Gastrocnemius medialis (tissue), 4 donors: ENCODE measurements at places on chromosomes 1 and 21. TPM values are rescaled to one million over a fixed set of nuclear protein-coding genes. Genes with fewer than 3 reads are reported as not detected.

TSEN15 gene
- 25.3 TPM for total RNA-seq

DNA sequence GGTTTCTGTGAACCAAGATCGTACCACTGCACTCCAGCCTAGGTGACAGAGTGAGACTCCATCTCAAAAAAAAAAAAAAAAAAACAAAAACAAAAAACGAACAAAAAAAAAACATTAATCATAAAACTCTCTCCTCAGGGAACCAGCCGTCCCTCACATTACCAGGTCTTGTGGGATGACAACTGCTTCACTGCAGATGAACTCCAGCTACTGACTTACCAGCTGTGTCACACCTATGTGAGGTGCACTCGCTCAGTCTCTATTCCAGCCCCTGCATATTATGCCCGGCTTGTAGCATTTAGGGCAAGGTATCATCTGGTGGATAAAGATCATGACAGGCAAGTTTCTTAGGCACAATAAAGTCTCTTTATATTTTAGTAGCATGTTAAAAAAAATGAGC, 32.3 kb upstream of the AGO1 start:
- no peak overlapping the region for H3K27ac ChIP-seq
- H3K4me1 ChIP-seq, result peaks cover 21% of the 10 kb centered on the region
- no peak for DNase-seq
- H3K27me3 ChIP-seq, result no peaks in the 10 kb centered on the region
- no peak overlapping the region for H3K4me3 ChIP-seq
- H3K36me3 ChIP-seq, result peaks cover 39% of the 10 kb centered on the region

TFF1 gene
- total RNA-seq, result not detected

- no peak for DNase-seq
- H3K36me3 ChIP-seq, result no peaks in the 10 kb centered on the region
- no peaks in the 10 kb centered on the region for H3K4me1 ChIP-seq
- H3K27me3 ChIP-seq, result no peaks in the 10 kb centered on the region
- no peak overlapping the region for H3K4me3 ChIP-seq
Observed at GRCh38 chr1:27971674-27972073, 11.9 kb downstream of the XKR8 start.

DNA sequence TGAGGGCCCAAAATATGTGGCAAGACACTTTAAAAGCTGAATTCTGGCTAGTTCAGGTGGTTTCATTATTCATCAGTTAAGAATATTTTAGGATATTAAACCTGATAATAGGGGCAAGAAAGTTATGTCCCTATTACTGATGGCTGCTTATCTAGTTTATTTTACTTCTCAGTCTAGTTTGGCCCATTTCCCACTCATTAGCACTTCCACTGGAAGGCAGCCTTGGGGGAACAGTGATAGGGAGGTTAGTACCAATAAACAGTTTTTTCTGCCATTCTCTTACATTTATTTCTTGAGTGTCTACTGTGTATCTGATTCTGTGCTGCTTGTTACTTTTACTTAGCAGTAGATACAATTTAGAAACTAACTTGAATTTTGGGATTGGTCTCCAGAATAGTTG, 9.0 kb downstream of the PPP1R12B start:
- no peaks in the 10 kb centered on the region for H3K36me3 ChIP-seq
- no peak overlapping the region for H3K4me3 ChIP-seq
- H3K4me1 ChIP-seq, result peaks cover 33% of the 10 kb centered on the region
- no peak for DNase-seq

DNA sequence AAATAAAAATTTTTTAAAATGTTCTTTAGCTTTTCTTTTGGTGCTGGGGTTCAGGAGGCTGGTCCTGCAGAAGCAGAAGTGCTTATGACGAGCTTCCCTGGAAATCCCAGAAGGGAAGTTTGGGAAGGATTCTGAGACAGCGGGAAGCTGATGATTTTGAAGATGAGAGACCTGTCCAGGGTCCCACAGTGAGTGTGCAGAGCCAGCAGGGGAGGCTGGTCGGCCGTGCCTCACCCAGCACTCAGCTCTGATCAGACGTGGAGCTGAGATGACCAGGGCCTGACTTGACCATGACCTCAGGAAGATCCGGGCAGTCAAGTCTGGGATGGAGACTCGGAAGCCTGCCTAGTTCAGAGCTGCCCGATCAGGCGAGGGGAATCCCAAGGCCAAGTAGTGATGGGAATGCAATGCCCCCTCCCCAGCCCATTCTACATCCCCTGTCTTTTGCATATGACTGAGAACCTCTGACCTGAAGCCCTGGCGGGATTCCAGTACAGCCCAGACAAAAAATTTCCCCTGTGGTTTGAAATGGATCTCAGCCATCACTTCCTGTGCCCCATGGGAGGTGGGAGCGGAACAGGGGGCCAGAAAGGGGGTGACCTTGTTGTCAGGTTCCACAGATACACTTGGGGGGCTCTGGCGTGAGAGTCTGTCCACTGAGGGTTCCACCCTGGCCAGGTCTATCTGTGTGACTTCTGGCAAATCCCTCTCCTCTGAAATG, 96.8 kb upstream of the RUNX3 start:
- DNase-seq, result no peak
- no peaks in the 10 kb centered on the region for H3K27me3 ChIP-seq
- H3K36me3 ChIP-seq, result no peaks in the 10 kb centered on the region
- no peak overlapping the region for H3K27ac ChIP-seq
- H3K4me3 ChIP-seq, result no peak overlapping the region
